Cortex of kidney (tissue), 1 donor: ENCODE measurements at places on chromosomes 6 and 20.

GRCh38 chr6:56664029-56664428, 21.3 kb upstream of the DST start:
- no peak for DNase-seq

DNA sequence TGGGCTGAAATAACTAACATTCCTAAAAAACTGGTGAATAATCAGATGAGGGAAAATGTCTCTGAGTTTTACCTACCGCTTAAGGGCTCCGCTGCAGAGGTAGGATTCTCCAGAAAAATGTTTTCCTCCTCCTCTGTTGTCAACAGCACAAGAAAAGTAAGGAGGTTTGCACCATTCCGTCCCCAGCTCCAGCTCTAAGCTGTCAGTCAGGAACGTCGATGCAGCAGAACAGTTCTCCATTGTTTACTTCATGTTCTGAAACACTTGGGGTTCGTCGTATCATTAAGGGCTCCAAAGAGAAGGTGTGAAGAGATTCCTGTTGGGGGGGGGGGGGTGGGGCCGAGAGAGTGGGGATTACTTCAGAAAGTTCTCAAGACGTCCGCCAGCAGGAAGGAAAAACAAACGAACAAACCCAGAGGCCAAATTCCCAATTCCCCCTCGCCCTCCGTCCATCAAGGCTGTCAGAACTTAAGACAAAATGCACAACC, 734 bp downstream of the MMS22L start:
- DNase-seq, result no peak

DNA sequence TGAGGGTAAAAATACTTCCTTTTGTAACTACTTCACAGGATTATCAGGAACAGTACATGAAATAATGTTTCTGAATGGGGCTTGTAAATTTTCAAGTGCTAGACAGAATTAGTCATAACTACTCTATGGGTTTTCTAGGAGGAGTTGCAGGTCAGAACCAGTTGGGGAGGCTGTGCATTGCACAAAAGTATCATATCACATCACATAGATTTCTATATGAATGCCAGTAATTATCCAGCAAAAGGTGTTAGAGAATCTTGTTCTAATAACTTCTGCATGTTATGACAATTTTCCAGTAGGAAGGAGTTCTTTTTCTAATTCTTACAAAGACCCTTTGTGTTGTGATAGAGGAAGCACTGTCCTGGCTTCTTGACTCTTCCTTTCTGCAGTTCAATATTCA, 551.6 kb downstream of the COL12A1 start:
- DNase-seq, result no peak

- no peak for DNase-seq
Measured at GRCh38 chr20:59351157-59352040, 51.0 kb downstream of the EDN3 start.

GRCh38 chr6:29938746-29939508, 3.4 kb upstream of the HLA-A start:
- DNase-seq, result no peak

DNA sequence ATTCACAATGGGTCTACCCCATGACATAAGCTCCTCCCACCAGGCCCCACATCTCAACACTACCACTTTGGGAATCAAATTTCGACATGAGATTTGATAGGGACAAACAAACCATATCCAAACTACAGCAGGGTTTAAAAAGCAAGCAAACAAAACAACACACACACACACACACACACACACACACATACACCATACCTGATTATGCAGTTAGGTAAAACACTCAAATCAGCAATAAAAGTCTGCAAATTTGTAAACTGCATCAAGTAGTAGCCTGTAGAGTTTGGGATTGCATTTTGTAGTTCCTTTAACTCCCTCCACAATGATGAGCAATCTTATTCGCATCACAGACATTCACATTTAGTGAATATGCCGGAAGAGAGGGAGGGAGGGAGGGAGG, 32.6 kb upstream of the TNFAIP3 start:
- DNase-seq, result no peak

GRCh38 chr6:209432-210103, 82.7 kb upstream of the DUSP22 start:
- no peak for DNase-seq

DNA sequence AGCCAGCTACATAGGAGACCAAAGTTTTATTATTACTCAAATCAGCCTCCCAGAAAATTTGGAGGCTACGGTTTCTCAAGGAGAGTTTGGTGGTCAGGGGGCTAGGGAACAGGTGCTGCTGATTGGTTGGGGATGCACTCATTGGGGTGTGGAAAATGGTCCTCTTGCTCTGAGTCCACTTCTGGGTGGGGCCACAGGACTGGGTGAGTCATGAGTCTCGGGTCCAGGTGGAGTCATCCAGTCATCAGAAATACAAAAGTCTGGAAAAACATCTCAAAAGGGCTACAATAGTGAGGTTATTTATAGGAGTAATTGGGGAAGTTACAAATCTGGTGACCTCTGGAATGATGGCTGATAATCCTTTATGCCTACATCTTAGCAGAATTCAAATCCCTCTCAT, 54.3 kb upstream of the SLC22A16 start:
- no peak for DNase-seq
